NCI-H524 (cell line): ENCODE measurements at places on chromosomes 12 and 14.

DNA sequence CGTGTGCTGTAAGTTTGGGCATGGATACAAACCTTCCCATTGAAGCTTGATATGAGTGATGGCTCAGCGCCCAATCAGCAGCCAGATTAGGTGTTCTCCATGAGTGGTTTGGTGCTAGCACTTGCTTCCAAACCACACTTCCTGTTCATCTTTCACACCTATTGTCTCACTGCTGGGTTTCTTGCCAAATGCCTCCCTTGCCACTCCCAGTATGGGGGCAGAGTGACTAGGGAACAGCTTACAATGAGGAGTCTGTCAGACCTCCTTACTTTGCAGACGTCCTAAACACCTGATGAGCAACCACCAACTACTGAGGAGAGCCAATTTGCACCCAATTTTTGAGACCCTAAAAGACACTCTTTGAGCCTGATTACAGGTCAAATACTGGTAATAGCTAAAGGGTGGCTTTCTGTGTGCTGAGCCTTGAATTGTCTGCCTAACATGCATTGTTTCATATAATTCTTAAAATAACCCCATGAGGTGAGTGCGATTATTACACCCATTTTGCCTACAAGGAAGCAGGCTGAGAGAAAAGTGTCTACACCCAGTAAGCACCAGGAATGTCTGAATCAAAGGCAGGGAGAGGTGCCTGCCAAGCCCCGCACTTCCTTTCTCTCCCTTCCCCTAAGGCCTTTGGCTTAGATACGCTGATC lies 48.4 kb upstream of the FOS start:
- DNase-seq, result no peak

- DNase-seq, result peak; percentile 59
Observed at GRCh38 chr12:77772676-77773298, 57.9 kb upstream of the NAV3 start.

- no peak for DNase-seq
Observed at GRCh38 chr14:65156568-65157366, 54.5 kb upstream of the MAX start.

DNA sequence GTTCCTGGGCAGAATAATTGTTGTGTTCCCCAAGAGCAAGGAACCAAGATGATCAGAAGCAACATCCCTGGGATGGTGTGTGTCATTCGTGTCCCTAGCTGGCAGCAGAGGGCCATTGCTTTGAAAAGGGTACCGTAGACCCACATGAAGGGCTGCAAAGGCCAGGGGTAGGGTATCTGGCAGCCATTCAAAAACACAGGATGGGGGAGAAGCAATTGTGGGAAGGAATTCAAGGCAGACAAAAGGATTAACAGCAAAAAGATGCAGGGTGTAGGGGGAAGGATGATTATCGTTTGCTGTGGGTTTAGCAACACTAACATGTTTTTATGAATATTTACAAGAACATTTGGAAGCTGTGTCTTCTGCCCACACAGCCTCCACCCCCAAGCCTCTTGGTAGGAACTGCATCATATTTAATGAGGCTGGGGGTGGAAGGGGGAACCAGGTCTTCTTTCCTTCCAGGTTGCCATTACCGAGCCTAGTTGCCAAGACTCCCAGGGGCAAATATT lies 169.0 kb upstream of the G2E3 start:
- DNase-seq, result no peak

DNA sequence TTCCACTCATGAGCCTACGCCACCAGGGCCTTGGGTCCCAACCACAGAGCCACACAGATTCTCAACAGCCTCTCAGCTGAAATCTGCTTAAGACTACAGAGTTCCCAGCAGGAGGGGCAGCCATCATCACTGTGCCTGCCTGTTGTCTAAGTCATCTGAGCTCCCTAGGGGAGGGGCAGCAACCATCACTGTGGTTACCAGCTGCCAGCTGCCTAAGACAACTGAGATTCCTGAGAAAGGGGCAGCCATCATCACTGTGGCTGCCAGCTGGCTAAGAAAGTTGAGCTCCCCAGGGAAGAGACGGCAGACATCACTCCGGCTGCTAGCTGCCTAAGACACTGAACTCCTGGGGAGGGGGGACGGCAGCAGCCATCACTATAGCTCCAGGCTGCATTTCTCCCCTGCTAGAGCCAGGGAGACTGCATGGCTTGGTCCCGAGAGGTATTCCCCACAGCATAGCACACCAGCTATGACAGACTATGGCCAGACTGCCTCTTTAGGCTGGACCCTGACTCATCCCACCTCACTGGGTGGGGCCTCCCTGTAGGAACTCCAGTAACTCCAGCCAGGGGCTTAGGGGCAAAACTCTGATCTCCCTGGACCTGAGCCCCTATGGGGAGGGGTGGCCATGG lies 37.2 kb upstream of the C14orf132 start:
- peak; percentile 99 for DNase-seq

DNA sequence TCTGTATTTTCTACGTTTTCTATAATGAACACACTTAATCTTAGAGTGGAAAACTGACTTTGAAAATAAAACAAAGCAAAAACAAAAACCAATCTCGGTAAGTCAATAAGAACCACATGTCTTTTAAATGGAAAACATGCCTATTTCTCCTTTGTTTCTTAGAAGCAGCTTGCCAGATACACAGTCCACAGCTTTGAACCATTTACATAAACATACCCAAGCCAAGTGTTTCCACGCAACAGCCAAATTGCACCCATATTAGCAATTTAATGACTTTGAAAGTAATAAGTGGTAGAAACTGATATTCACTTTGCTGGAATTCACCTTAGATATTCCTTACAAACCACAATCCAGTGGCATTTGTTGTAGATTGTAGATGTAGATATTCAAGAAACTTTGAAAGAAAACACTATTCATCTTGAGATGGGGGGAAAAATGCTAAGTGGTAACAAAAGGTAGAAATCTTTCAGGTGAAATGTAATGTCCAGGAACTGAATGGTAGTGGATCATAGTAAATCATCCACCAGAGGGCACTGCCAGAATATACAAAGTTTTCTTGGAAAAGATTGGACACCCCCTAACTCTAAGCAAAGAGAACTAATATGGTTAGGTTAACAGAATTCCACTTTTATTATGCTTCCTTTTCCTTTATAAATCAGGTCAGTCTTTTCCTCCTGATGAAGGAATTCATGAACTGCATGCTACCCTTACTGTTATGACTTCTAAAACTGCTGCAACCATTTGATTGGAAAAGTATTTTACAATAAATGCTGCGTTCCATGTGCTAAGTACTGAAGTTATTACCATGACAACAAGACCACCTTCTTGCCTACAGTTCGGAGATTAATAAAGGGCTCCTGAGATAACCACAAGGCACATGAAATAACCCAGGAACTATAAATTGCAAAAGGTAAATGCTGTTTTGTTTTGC lies 69.8 kb downstream of the RERG start:
- DNase-seq, result peak; percentile 29

- peak; percentile 17 for DNase-seq
Observed at GRCh38 chr12:110821917-110822316, 24.9 kb upstream of the CCDC63 start.

GRCh38 chr12:16600525-16600924 lies 5.4 kb downstream of the LMO3 start:
- no peak for DNase-seq

- no peak for DNase-seq
Observed at GRCh38 chr14:62776300-62776699, 269.0 kb downstream of the KCNH5 start.

- no peak for DNase-seq
Observed at GRCh38 chr12:10448236-10448635, 4.9 kb downstream of the KLRC1 start.

GRCh38 chr12:75856235-75856634 lies 175.3 kb downstream of the PHLDA1 start:
- no peak for DNase-seq

- no peak for DNase-seq
Observed at GRCh38 chr12:113246478-113247122, 25.3 kb downstream of the TPCN1 start.

DNA sequence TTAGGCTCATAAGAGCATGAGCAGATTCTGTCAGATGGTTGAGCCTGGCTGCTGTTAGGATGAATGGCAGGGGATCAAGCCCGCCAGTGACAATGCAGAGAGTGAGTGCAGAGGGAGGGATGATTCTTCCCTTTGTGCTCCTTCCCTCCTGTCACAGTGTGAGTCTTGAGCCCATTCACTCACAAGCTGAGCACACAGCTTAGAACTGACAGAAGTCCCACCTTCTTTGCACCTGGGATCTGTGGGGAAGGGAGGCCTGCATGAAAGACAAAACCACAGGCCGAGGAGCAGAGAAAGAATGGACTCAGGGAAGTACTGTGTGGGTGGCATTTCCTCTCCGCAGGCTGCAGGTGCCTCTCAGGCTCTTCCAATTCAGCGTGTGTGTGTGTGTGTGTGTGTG lies 160.6 kb downstream of the KCNA5 start:
- DNase-seq, result peak; percentile 16

- DNase-seq, result no peak
Observed at GRCh38 chr14:90758959-90759358, 57.3 kb downstream of the TTC7B start.

GRCh38 chr12:110176745-110177144 lies 52.6 kb downstream of the IFT81 start:
- DNase-seq, result no peak

- DNase-seq, result no peak
Observed at GRCh38 chr12:5921966-5922899, 22.8 kb downstream of the ANO2 start.

DNA sequence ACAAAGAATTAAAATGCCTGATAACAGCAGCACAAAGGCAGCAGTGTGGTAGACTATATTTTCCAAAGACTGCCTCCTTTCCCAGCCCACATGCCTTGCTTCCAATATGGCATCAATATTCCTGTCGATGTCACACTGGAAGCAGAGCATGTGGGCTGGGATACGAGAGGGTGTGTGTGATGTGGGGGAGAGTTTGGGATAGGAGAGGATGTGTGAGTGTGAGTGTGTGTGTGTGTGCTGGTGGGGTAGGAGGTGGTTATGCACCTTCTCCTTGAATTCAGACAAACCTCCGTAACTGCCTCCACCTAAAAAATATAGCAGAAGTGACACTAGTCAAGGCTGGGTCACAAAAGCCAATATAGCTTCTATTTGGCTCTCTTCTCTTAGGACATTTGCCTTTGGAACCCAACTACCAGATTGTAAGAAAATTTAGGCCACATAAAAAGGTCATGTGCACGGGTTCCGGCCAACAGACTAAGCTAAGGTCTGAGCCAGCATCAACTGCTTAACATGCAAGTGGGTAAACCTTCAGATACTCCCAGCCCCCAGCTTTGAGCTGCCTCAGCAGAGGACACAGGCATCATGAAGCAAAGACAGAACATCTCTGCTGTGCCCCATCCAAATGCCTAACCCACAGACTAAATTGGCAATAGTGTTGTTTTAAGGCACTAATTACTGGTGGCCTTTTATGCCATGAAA lies 29.5 kb downstream of the SPPL3 start:
- no peak for DNase-seq

GRCh38 chr14:22448035-22448904 lies 140.8 kb downstream of the DAD1 start:
- DNase-seq, result no peak

DNA sequence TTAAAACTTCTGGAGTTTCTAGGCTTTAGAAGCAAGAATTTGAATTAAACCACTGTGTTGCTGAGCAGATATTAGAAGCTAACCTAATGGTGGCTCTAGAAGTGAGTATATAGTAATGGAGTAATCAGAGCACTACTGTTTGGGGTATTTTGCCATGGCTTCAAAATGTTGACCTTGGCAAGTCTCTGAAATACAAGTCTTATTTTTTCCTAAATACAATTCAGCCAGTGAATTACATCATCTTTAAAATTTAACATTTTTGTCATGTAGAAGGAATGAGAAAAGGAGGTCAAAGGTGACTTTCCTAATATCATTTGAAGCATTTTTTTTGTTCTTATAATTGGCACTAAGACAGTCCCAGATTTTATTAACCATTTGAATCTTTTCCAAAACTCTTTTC lies 25.2 kb downstream of the PMCH start:
- no peak for DNase-seq

DNA sequence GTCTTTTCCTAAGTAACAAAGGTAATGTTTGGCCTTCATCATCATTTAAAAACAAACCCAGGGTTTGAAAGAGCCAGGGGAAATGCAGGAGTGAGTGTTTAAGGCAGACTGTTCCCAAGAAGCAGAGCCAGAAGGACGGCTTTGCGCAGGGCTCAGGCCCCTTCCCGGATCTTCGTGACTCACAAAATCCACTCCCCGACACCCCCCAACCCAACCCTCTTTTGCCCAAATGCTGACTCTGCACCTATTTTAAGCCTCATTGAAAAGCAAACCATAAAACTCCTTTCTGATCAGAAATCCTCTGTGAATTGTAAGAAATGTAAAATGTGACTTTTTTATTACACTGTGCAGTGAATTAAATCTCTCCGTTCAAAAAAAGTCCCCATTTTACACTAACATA lies 67.5 kb downstream of the SETD3 start:
- no peak for DNase-seq

- DNase-seq, result no peak
Observed at GRCh38 chr12:93762059-93762719, 85.0 kb downstream of the CRADD start.

GRCh38 chr14:55301437-55302121 lies 30.4 kb downstream of the FBXO34 start:
- DNase-seq, result peak; percentile 46

DNA sequence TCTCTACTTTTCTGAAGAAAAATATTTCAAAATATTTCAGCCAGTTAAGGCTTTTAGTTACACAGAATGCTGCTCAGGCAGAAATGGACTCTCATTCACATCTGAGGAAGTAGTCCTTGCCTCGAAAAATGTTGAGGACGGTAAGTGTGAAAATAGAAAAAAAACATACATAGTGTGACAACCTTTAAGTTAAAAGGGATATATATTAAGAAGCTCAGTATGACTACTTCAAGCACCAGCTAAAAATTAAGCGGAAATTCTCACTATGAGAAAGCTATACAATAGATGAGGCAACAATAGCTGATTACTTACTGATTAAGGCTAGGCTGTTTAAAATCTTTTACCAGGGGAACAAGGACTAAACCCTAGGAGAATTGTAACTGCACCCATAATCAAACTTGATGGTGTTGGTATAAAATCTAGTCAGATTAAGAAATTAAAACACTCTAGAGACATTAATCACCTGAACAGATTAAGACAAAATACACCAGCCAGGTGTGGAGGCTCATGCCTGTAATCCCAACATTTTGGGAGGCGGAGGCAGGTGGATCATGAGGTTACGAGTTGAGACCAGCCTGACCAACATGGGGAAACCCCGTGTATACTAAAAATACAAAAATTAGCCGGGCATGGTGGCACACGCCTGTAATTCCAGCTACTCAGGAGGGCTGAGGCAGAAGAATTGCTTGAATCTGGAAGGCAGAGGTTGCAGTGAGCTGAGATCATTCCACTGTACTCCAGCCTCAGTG lies 53.9 kb downstream of the HNRNPC start:
- no peak for DNase-seq

GRCh38 chr12:55711786-55712553 lies 3.9 kb upstream of the BLOC1S1 start:
- no peak for DNase-seq

DNA sequence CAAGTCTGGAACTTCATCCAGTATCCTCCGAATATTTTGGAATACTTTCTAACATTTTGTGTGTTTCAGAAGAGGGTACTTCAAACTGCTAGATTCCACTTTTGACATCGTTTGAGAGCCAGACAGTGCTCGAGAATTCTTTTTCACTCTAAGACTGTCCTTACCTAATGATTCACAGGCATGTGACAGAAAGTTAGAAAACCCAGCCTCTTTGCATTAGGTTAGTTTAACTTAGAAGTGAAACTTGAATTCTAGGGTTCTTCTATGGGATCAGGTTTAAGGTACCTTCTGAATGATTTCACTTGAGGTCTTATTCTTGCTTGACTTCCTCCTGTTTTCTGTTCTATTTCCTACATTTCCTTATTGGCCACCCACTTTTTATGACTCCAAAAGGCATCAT lies 431.8 kb downstream of the SLC6A15 start:
- DNase-seq, result no peak
